Spleen (tissue), 13 donors: ENCODE measurements at places on chromosomes 4 and X.

- H3K36me3 ChIP-seq, result no peaks in the 10 kb centered on the region
- no peak overlapping the region for H3K27ac ChIP-seq
- no peak for DNase-seq
- no peak overlapping the region for H3K4me3 ChIP-seq
- no peaks in the 10 kb centered on the region for H3K4me1 ChIP-seq
- H3K27me3 ChIP-seq, result no peaks in the 10 kb centered on the region
These were observed 12.2 kb downstream of the UCHL1 start for GRCh38 chr4:41268721-41269517.

- no peak overlapping the region for H3K4me3 ChIP-seq
- no peak overlapping the region for H3K27ac ChIP-seq
- no peaks in the 10 kb centered on the region for H3K36me3 ChIP-seq
- no peak for DNase-seq
- H3K4me1 ChIP-seq, result peaks cover 5% of the 10 kb centered on the region
These were observed 14.1 kb upstream of the CXCL6 start for GRCh38 chr4:73822389-73822788.

- H3K4me3 ChIP-seq, result no peak overlapping the region
- H3K4me1 ChIP-seq, result no peaks in the 10 kb centered on the region
- no peaks in the 10 kb centered on the region for H3K27me3 ChIP-seq
- H3K27ac ChIP-seq, result no peak overlapping the region
- H3K36me3 ChIP-seq, result no peaks in the 10 kb centered on the region
These were observed 236.1 kb upstream of the EDNRA start for GRCh38 chr4:147244786-147245185.

DNA sequence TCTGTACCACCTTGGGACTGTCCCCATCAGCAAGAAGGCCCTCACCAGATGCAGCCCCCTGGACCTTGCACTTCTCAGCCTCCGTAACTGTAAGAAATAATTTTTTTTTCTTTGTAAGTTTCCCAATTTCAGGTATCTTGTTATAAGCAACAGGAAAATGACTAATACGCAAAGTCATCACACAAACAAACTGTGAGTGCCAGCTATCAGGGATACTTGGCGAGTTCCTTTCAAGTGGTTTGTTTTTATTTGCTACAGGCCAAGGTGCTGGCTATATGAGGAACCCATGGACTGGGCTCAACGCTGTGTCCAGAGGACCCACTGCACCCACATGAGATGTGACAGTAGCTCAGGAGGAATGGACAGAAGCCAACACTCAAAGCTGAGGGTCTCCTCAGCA, 11.5 kb upstream of the GPM6B start:
- H3K4me1 ChIP-seq, result no peaks in the 10 kb centered on the region
- no peak overlapping the region for H3K4me3 ChIP-seq
- H3K36me3 ChIP-seq, result no peaks in the 10 kb centered on the region
- no peak overlapping the region for H3K27ac ChIP-seq
- DNase-seq, result no peak

DNA sequence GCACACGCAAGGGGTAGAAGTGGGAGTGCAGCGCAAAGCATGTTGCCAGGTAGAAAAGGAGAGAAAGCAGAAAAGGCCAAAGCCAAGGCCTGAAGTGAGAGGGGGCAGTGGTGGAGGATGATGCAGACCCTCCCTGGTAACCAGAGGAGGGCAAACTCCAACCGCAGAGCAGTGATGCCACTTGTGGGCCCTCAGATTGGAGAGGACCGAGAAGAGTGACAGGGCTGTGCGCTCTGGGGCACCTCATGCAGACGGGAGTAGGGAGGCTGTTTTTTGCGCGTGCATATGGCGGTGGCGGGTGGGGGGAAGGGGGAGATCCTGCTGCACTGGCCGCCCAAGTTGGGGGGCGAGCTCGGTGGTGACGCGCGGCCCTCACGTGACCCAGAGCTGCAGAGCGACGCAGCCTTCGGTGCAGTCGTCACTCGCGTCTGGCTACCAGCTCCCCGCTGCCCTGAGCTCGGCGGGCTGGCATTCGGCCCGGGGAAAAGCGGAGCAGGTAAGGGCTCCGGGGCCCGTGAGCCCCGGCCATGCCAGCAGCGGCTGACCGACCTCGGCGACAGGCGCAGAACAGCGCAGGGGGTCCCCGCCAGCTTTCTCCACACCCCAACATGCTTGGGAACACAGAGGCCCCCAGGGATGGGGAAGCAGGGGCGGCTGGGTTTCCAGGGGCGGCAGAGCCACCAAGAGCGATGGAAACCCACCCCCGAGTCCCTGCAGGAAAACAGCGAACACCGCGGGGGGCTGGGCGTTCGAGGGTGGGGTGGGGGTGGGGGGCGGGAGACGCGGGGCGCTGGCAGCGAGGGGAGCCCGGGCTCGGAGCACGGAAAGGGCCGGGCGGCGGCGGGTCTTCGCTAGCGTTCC, at the start of gene BEX3:
BEX3 (plus strand) TSS at position 421 of the 861 bp plus-strand sequence. CDS start 984 bp downstream, outside the sequence.
- H3K27ac ChIP-seq, result peak within 1 kb of the TSS; percentile 76
- peaks cover 10% of the 10 kb centered on the region for H3K27me3 ChIP-seq

DNA sequence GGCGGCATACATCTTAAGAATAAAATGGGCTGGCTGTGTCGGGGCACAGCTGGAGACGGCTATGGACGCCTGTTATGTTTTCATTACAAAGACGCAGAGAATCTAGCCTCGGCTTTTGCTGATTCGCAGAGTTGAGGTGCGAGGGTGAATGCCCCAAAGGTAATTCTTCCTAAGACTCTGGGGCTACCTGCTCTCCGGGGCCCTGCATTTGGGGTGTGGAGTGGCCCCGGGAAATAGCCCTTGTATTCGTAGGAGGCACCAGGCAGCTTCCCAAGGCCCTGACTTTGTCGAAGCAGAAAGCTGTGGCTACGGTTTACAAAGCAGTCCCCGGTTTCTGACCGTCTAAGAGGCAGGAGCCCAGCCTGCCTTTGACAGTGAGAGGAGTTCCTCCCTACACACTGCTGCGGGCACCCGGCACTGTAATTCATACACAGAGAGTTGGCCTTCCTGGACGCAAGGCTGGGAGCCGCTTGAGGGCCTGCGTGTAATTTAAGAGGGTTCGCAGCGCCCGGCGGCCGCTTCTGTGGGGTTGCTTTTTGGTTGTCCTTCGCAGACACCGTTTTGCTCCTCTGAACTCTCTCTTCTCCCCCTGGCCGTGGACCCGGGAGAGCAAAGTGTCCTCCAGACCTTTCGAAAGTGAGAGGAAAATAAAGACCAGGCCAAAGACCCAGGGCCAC, 1.9 kb downstream of the SHOX start:
- H3K36me3 ChIP-seq, result no peaks in the 10 kb centered on the region
- H3K27me3 ChIP-seq, result peaks cover 57% of the 10 kb centered on the region
- DNase-seq, result peak; percentile 30
- no peak overlapping the region for H3K4me3 ChIP-seq
- peaks cover 6% of the 10 kb centered on the region for H3K4me1 ChIP-seq
- H3K27ac ChIP-seq, result no peak overlapping the region

- H3K4me1 ChIP-seq, result no peaks in the 10 kb centered on the region
- H3K27ac ChIP-seq, result no peak overlapping the region
- DNase-seq, result no peak
- H3K4me3 ChIP-seq, result no peak overlapping the region
These were observed 293.9 kb downstream of the RAB28 start for GRCh38 chr4:13190093-13190721.

DNA sequence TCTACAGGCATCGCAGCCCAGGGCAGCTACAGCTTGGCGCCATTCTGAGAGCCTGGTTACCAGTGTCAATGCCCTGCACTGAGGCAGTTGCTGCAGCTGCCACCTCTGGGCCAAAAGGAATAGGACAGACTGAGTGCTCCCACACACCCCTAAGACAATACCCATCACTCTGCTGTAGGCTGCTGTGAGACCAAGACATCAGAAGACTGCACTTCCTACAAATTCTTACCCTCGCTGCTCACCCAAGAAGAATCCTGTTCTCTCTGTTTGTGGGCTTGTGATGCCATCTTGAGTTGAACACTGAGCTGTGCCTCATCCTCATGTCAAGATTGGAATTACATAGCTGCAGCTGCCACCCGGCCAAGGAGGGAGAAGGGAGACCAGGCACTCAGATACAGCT, 1847.0 kb upstream of the PCDH10 start:
- no peaks in the 10 kb centered on the region for H3K36me3 ChIP-seq
- peak; percentile 22 for DNase-seq
- H3K4me3 ChIP-seq, result no peak overlapping the region

- no peak overlapping the region for H3K4me3 ChIP-seq
- no peaks in the 10 kb centered on the region for H3K4me1 ChIP-seq
- H3K36me3 ChIP-seq, result no peaks in the 10 kb centered on the region
- H3K27ac ChIP-seq, result no peak overlapping the region
These were observed 22.2 kb upstream of the SYNPO2 start for GRCh38 chr4:118866442-118866841.

GRCh38 chr4:90130076-90130475, 2.9 kb downstream of the CCSER1 start:
- no peak overlapping the region for H3K27ac ChIP-seq
- no peak for DNase-seq
- peaks cover 31% of the 10 kb centered on the region for H3K27me3 ChIP-seq
- H3K4me1 ChIP-seq, result peaks cover 27% of the 10 kb centered on the region
- no peaks in the 10 kb centered on the region for H3K36me3 ChIP-seq

DNA sequence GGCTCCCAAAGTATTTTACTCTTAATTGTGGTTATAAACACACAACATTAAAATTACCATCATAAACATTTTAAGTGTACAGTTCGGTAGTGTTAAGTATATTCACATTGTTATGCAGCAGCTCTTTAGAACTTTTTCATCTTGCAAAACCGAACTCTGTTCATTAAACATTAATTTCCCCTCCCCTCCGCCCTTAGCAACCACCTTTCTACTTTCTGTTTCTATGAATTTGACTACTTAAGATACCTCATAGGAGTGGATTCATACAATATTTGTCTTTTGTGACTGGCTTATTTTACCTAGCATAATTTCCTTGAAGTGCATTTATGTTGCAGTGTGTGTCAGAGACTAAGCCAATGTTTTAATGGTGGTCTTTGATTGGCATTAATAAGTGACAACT, 32.6 kb downstream of the IL13RA1 start:
- DNase-seq, result no peak
- H3K4me3 ChIP-seq, result no peak overlapping the region
- no peak overlapping the region for H3K27ac ChIP-seq
- H3K36me3 ChIP-seq, result no peaks in the 10 kb centered on the region
- H3K4me1 ChIP-seq, result no peaks in the 10 kb centered on the region
- H3K27me3 ChIP-seq, result no peaks in the 10 kb centered on the region

- H3K36me3 ChIP-seq, result peaks cover 31% of the 10 kb centered on the region
- no peaks in the 10 kb centered on the region for H3K27me3 ChIP-seq
- no peak overlapping the region for H3K27ac ChIP-seq
- no peak overlapping the region for H3K4me3 ChIP-seq
These were observed 11.2 kb downstream of the HNRNPD start for GRCh38 chr4:82362565-82362964.

- no peaks in the 10 kb centered on the region for H3K27me3 ChIP-seq
- DNase-seq, result no peak
- no peaks in the 10 kb centered on the region for H3K36me3 ChIP-seq
- H3K4me3 ChIP-seq, result no peak overlapping the region
- H3K27ac ChIP-seq, result no peak overlapping the region
- no peaks in the 10 kb centered on the region for H3K4me1 ChIP-seq
These were observed 749.4 kb downstream of the GRID2 start for GRCh38 chr4:93053140-93053539.

GRCh38 chr4:44256414-44256813, 192.2 kb downstream of the KCTD8 start:
- no peaks in the 10 kb centered on the region for H3K4me1 ChIP-seq
- no peak overlapping the region for H3K4me3 ChIP-seq
- H3K27ac ChIP-seq, result no peak overlapping the region
- no peaks in the 10 kb centered on the region for H3K36me3 ChIP-seq
- H3K27me3 ChIP-seq, result no peaks in the 10 kb centered on the region

DNA sequence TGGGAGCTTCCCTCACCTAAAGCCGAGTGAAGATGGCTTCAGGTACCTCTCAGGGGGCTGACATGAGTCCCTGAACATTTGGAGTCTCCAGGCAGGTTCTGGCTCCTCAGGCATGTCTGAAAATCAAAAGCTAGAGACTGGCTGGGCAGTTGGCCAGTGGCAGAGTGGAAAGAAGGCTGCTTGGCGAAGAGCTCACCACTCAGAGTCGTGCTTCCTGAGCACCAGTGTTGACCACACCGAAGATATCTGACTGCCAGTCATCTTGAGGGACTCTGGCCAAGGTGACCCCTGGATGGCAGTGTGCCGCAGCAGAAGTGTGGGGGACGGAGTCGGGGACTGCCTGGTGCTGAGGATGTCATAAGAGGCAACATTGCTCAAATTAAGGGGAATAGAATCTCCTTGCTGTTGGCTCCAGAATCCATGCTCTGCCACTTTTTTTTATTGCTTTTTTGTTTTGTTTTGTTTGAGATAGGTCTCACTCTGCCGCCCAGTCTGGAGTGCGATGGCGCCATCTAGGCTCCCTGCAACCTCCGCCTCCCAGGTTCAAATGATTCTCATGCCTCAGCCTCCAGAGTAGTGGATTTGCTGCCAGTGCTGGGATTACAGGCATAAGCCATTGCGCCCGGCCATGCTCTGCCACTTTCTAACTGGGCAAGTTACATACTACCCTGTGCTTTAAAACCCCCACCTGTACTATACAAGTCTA, 172.5 kb upstream of the GATB start:
- no peak overlapping the region for H3K27ac ChIP-seq
- H3K27me3 ChIP-seq, result no peaks in the 10 kb centered on the region
- no peaks in the 10 kb centered on the region for H3K4me1 ChIP-seq
- H3K4me3 ChIP-seq, result no peak overlapping the region

DNA sequence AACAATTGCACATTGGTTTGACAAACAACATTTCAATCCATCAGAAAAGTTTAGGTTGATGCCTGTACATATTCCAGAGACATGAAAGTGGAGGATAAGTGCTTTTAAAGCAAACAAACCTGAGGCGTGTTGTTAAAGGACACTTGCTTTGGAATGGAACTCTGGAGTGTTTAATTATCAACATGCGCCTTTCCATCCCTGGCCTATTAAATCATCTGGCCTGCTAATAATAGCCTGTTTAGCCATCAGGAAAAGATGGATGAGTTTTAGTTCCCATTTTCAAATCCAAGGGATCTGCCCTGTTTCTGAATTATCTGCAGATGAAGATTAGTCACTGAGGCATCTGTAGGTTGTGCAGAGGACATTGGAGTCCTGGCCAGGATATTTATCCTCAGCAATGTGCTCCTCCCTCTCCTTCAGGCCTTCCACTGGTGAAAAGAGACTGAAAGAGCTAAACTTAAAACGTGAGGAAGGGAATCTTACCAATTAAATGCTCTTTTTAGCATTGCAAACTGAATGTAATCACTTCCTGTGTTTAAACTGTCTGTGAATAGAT, 388.9 kb downstream of the PPARGC1A start:
- no peak overlapping the region for H3K27ac ChIP-seq
- H3K27me3 ChIP-seq, result no peaks in the 10 kb centered on the region
- DNase-seq, result no peak

DNA sequence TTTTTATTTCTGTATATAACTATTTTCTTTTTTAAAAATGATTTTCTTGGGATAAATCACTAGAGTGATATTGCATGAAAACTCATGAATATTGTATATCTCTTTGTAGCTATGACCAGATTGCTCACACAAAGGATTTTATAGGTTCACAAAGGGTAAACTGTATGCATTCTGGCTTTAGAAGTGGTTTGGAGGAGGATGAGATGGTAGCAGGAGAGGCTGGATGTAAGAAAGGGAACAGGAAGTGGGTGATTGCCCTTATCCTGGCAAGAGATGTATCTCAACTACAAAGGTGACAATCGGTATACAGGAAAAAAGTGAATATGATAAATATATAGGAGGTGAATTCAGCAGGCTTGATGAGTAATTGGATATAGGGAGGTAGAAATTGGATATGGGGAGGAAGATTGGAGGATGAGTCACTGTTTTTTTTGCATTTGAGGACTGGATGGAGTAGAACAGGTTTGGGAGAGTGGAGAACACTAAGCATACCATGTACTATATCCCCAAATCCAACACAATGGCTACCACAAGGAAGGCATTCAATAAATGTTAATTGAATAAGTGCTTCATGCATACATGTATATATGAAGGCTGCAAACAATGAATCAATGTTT, 9.9 kb downstream of the FGG start:
- no peak for DNase-seq
- H3K27me3 ChIP-seq, result no peaks in the 10 kb centered on the region
- no peak overlapping the region for H3K4me3 ChIP-seq
